IMR-90 (cell line): ENCODE measurements at places on chromosomes 5 and 9. TPM values are rescaled to one million over a fixed set of nuclear protein-coding genes. Genes with fewer than 3 reads are reported as not detected.

The STX17 gene
- 11.7 and 17.2 TPM in 2 replicates for total RNA-seq

The PCSK1 gene
- total RNA-seq, result not detected in 2 replicates

The NPR2 gene
- 5.2 and 6.4 TPM in 2 replicates for total RNA-seq

The TAF11L10 gene
- not detected in 2 replicates for total RNA-seq
